ENCODE measurements at places on chromosomes 4 and X.

- no peak for DNase-seq
Measured at GRCh38 chr4:108171339-108172230, 2.9 kb upstream of the LEF1 start.

DNA sequence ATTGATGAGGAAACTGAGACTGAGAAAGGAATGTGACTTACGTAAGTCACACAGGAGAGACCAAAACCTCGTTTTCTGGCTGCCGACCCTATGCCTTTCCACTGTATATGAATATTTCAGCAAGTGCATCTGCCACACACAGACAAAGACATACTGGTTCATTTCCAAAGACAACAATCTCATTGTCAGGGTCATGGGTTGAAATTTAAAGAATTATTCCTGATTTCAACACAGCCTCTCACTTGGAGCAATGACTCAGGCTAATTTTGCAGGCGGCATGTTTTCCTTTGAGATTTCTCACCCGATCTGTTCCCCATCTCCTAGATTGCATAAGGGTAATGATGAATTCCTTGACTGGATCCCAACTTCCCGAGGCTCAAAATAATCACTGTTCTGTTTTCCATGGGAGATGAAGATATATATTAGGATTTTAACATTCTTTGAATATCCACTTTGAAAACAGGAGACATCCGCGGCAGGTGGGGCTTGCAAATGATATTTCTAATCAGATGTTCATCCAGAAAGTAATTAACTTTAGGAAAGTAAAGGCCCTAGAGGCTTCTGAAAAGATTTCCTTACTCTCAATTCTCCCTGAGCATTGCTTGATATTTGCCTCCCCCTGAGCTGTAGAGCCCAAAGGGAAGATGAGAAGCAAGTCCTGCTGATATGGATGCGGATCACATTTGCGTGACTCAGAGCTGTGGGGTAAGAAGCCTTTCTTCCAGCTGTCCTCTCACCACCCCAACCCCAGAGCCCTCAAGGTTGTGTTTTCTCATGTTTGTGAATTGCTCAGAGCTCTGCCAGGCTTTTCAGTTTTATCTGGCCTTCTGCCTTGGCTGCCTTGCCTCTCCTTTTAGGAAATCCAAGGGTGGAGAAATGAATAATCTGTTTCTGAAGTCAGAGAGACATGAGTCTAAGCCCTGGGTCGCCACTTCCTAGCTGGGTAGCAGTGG, 361.1 kb upstream of the BOD1L1 start:
- no peak for DNase-seq

- DNase-seq: no peak
Measured at GRCh38 chr4:168755598-168756477, 254.2 kb downstream of the CBR4 start.

DNA sequence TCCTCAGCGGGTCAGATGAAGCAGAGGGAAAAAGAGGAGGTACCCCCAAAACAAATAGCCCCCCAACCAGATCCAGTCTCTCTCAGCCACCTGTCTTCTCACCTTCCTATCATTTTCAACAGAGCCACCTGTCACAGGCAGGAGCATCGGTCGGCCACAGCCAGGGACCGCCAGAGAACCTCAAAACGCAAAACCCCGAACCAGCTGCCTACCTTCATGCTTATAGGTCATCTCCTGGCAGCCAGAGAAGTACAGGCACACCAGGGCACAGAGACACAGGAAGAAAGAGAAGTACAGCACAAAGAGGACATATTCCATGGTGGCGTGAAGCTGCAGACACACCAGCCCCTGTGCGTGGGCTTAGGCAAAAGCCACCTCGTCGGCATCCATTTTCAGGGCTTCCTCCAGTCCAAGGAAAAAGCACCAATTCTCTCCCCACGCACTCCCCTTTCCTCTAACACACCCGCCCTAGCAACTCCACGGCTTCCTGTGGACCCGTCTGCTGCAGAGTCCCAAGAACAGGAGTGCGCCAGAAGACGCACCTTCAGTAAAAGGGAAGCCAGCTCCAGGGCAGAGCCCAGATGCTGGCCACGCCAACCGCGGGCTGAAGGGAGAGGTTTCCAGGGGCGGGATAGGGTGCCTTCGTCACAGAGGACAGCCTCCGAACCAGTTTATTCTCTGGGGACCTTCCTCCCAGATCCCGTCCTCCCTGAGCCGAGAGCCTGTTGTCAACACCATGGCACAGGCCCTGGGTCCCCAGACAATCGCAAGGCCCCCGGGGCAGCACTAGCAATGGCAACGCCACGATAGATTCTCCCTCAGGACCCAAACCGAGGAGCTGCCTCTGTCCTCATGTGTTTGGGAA, 51.8 kb upstream of the C4orf50 start:
- no peak for DNase-seq

DNA sequence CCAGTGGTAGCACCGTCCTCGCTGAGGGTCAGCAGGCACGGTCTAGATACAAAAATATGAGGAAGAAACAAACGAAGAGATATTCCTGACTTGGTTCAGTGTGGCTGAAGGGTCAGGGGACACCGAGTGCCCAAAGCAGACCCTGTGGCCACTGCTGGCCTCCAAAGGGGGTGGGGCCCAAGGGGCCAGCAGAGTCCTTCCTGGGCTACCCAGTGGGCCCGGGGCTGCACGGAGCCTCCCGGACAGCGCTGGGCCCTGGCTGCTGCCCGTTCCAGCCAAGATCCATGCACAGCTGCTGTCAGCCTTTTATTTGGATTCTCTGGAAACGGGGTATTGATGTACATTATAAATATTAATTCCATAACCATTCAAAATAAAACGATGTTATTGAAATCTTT, 20.4 kb downstream of the NELFA start:
- no peak for DNase-seq

- DNase-seq: no peak
Measured at GRCh38 chrX:105872941-105873340, 50.6 kb downstream of the NRK start.

- DNase-seq: no peak
Measured at GRCh38 chrX:65871671-65872311, 168.1 kb downstream of the VSIG4 start.

DNA sequence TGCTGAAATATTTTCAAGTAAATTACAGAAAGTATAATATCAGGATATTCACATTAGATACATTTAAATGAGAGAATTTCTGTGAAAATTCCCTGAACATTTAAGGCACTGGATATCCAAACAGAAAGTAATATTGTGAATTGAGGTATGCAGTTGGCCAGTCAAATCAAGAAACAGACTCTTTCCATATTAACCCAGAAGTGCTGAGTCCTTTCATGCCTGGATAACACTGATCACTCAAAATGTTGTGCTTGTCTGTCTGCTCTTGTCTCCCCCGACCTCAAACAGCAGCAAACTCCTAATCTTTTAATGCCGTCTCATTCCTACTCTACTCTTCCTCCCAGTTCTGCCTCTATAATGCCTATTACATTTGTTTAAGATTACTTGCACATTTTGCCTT, 51.2 kb downstream of the TBC1D9 start:
- DNase-seq: no peak

DNA sequence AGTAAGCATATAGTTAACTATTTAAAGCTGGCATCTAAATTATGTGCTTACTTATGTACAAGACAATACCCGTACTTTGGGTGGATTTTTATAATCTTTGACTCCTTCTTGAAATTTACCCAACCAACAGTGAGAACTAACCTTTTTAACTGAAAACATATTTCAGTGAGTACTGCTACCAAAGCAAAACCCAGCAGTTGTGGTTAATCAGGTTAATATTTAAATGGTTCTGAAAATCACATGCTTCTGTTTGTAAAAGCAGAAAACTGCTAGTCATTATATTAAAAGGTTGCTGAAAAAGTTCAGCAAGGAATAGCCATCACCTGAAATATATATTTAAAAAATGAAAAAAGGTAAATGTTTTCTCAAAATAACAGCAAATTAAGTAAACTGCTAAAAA, 20.0 kb downstream of the UBE2D3 start:
- no peak for DNase-seq

DNA sequence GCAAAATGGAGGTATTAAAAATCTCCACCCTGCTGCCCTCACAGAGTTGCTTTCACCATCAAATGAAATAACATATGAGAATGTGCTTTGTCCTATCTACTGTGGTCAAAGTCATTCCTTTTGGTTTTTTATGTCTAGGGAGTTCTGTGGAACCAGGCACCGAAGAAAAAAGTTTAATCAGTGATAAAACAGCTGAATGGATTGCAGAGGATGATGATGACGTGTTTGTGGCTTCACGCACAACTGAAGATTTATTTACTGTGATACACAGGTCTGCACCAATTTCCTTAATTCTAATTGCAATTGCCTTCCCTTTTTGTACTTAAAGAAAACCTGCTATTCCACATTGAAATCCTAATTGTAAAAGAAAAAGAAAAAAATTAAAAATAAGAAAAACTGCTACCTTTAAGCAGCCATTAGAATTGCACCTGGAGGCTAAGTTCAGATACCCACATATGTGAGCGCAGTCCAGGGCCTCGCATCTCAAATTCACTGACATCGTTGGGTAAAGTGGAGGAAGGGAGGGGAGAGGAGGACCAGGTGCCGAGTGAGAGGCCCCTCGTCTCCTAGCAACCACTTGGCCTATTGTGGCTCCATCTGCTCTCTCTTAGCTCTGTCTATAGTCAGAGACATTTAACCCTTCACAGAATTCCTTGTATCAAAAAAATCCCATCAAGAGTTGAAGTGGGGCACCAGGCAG, 10.5 kb upstream of the RTL5 start:
- no peak for DNase-seq

GRCh38 chrX:129836827-129837226, 6.9 kb downstream of the ZDHHC9 start:
- no peak for DNase-seq

GRCh38 chrX:14591976-14592375, 62.6 kb downstream of the GLRA2 start:
- DNase-seq: no peak

DNA sequence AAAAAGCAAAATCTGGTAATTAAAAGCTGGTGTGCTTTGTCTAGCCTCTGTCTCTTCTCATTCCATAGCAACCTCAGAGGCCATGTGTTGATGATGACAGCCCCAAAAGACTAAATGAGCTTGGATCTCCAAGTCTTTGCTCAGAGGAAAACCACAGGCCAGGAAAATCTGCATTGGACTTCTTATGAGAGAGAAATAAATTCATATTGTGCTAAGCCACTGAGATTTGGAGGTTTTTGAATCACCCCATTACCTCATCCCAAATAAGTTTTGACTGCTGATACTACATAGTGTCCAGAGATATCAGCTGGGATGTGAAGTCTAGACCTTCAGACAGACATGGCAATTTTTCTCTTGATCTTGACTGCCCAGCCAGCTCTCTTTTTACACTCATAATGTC, 178.6 kb upstream of the DIPK2B start:
- DNase-seq: no peak

- no peak for DNase-seq
Measured at GRCh38 chr4:31169846-31170245, 449.7 kb downstream of the PCDH7 start.

GRCh38 chrX:105267167-105267566, 46.7 kb upstream of the TEX13A start:
- no peak for DNase-seq

- DNase-seq: no peak
Measured at GRCh38 chrX:14506866-14507265, 22.5 kb upstream of the GLRA2 start.

DNA sequence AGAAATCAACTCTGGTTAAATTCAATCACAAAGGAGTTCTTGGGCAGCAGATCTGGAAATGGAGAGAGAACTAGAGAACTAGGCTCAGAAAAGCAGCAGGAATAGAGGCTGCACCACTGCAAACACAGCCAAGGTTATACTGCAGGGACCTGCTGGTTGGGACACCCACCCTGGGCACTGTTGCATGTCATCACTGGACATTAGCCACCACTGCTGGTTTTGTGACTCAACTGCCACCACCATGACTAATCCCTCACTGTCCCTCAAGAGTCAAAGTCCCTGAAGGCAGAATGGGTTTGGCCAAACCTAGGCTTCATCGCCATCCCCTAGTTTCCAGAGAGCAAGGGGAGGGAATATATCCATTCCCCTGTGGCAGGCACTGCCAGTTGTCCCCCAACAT, 38.1 kb upstream of the IRAK1 start:
- DNase-seq: no peak

DNA sequence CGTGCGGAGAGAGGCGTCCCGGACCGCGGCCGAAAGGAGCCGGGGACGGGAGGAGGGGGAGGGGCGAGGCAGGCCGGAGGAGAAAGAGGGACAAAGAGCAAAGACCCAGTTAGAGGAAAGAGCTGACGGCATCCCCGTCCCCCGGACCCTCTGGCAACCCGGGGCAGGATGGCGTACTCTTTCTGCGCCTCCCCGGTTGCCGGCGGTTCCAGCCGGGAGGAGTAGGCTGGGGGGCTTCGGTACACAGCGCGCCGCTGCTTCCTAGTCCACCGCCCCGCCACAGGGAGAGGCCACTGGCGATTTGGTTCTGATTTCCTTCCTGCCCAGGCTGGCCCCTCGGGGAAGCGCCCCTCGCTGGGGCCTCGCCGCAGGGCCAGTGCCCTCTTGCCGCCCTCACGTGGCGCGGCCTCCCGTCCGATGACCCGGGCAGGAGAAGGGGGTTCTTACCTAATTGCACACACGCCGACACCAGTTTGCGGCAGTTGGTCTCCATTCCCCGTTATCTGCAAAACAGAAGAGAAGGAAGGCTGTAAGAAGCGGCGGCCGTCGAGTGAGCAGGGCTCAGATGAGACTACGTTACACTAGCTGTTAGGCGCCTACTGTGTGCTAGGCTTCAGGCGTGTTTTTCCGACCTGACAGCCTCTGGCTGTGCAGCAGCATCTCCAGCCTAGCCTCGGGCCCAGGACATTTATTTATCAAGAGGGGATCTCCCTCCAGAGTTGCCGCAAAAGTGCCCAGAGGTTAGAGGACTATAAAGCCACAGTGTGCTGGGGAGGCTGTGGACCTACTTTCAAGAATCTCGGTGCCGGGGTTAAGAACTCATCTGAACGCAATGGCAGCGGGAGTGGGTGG, 9.9 kb upstream of the PITX2 start:
- DNase-seq: no peak

DNA sequence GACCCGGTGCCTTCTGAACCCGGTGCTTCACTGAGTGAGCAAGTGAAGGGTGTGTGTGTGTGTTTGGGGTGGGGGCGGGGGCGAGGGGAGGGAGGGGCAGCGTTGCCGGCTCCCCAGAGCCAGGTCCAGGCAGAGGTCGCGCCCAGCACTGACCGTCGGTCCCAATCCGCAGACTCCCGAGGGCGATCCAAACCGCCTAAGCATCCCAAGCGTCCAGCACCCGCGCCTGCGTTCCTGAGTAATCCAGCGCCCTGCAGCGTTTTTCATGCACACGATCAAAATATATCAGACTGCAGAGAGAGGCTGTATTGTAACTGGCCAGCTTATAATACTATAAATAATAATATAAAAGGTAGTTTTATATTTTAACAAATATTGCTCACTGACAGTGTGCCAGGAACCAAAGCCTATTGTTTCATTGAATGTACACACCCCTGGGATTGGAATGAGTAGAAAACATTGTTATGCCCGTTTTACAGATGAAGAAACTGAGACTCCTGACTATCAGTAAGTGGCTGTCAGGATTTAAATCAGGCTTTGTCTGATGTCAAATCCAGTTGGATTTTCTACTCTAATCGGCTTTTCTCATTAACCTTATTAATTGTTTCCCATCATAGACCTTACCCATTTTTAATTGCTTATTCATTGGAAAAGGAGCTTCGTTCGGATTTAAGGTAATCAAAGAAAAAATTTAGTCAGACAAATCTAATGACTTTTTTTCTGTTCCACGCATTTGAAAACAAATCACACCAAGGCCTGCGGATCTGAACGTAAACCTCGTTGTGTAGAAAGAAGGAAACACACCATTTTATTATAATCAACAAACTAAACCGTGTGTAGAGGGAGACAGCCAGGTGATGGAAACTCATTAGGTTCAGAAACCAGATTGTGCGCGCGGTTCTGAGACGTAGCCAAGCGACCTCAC, 4.0 kb upstream of the NKX3-2 start:
- no peak for DNase-seq
